Prostate gland (tissue), 2 donors: ENCODE measurements at places on chromosomes 5 and 9. TPM values are rescaled to one million over a fixed set of nuclear protein-coding genes. Genes with fewer than 3 reads are reported as not detected.
A peak's percentile ranks its signal among the peaks of the same experiment; 100 is the strongest.

CER1 gene
- not detected for total RNA-seq

SLC4A9 gene
- total RNA-seq, result not detected

DNA sequence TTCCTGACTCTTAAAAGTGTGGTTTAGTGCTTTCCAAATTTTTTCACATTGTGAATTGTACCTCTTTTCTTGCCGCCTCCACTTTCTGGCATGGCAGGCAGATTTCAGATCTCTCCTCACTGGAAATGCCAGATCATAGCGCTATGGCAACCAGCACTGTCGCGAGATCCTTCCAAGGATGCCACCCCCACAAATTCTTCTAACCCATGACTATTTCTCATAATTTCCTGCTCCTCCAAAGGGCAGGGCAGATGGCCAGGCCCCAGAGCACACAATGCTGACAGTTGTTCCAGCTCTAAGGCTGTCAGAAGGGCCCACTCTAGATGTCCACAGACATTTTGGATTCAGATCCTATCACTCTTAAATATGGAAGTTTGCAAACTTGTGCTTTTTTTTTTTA is 446.2 kb upstream of the RIOK2 start:
- H3K4me1 ChIP-seq, result no peaks in the 10 kb centered on the region
- H3K27me3 ChIP-seq, result no peaks in the 10 kb centered on the region
- no peak for DNase-seq
- no peaks in the 10 kb centered on the region for H3K36me3 ChIP-seq
- H3K27ac ChIP-seq, result no peak overlapping the region

DNA sequence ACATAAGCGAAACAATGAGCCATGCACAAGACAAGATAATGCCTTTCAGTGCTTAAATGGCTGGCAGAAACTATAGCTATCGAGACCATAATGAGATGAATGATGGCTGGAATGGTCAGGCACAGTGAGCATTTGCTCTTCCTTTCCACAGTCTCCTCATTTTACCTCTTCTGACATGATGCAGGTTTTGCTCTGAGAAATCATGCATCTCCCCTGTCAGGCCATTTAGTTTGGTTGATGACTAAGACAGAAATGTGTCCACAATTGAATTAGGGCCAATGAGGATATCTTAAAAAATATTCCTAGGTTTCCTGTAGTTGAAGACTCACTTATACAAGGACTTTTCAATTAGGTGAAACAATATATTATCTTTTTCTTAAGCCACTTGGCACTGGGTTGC is 475.1 kb downstream of the TMEM232 start:
- DNase-seq, result no peak
- H3K27me3 ChIP-seq, result no peaks in the 10 kb centered on the region
- no peaks in the 10 kb centered on the region for H3K36me3 ChIP-seq
- no peak overlapping the region for H3K4me3 ChIP-seq
- H3K4me1 ChIP-seq, result no peaks in the 10 kb centered on the region

DNA sequence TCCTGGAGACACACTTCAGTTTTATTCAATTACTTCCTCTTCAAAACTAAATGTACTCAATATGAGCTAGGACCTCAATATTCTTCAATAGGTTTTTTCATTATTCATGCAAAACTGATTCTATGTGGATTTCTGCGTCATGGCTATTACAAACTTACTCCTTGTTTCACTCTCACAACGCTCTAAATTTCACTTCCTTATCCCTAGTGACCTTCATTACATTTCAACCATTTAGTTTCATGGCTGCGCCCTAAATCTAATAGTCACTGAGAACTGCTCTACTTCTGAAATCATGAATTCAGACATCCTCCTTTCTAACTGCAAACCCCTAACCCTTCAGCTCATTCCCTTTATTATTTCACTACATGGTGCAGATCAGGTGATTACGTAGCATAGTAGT is 93.9 kb downstream of the SLC25A46 start:
- H3K4me1 ChIP-seq, result no peaks in the 10 kb centered on the region
- no peaks in the 10 kb centered on the region for H3K36me3 ChIP-seq
- H3K4me3 ChIP-seq, result no peak overlapping the region
- H3K27me3 ChIP-seq, result no peaks in the 10 kb centered on the region
- H3K27ac ChIP-seq, result no peak overlapping the region

DNA sequence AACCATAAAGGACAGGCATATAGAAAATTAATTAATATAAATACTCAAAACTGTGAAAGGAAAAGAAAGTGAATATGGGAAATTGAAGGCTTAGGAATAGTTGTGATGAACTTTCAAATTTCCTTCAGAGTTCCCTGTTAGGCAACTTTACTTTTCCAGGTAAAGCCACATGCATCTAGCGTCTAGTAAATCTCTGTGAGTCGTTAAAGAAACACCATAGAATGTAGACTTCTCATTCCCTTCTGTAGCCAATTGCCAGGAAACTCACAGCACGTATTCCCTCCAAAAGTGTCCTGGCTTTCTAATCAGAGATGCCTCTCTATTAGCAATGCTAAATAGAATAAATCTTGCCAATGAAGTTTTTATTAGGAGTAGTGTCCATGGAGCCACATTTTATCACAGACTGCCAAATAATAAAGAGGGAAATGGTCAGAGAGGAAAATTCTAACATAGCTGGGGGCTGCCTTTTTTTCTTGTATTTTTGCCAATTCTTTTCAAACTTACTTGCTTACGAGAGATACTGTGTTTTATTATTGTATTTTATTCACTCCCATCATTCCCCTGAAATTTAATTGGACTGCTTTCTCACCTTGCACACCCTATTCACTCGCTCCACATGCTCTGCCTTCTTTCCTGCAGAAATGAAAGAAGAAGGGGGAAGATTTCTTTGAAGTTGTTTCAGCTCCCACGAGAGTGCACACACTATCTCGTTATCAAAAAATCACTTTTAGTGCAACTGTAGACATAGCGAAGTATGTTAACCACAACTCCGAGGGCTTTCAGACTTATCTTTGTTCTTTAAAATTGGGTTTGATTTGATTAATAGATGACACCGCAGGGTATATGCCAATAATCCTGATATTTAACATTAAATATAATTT is 439.0 kb downstream of the CSNK1G3 start:
- H3K36me3 ChIP-seq, result no peaks in the 10 kb centered on the region
- H3K4me3 ChIP-seq, result no peak overlapping the region
- H3K4me1 ChIP-seq, result no peaks in the 10 kb centered on the region
- no peak for DNase-seq
- no peaks in the 10 kb centered on the region for H3K27me3 ChIP-seq
- H3K27ac ChIP-seq, result no peak overlapping the region

DNA sequence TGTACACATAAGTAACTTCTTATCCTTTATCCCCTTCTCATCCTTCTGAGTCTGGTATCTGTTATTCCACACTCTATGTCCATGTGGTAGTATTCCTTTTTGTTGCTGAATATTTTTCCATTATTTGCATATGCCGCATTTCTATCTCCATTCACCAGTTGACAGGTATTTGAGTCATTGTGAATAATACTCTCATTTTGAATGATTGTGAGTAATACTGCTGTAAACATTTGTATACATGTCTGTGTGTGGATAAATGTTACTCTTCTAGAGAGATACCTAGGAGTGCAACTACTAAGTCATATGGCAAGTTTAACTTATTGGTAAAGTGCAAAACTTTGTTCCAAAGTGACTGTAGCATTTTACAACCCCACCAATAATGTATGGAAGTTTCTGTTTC is 15.6 kb downstream of the RIC1 start:
- no peak overlapping the region for H3K4me3 ChIP-seq
- H3K36me3 ChIP-seq, result no peaks in the 10 kb centered on the region
- DNase-seq, result no peak
- no peaks in the 10 kb centered on the region for H3K27me3 ChIP-seq
- H3K27ac ChIP-seq, result no peak overlapping the region

DNA sequence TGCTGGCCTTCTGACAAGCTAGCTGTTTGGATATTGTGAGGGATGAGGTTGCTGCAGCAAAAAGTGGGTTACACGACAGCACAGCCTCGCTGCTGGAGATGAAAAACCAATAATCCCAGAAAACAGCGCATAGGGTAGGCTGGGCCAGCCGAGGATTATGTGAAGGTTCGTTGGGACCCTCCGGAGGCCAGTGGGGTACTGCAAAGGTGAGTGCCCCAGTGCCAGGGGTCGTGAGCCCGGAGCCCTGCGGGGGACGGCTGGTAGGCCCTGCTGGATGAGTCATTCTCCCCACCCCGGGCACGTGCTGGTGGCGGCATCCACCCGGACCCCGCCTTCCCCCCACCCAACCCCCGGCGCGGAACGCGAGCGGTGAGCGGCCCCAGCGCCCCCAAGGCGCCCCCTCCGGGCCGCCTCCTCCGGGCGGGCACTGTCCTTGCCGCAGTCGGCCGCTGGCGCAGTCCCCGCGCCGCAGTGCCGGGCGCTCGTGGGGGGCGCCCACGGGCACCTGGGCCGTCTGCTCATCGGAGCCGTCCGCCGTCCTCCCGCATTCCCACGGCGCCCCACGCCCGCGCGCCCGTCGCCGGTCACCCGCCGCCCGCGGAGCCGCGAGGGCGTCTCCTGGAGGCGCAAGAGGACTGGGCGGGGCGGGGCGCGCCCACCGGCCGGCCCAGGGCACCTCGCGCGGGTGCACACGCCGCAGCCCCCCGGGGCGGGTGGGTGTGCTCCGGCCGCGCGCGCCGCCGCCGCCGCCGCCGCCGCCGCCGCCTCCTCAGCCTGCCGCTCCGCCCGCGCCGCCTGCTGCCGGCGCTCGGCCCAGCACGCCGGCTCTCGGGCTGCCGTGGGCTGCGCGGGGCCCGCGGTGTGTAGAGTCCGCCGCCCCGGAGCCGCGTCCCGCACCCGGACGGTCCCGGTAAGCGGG is at the start of gene PHF24:
PHF24 (plus strand) TSS at position 794 of the 919 bp plus-strand sequence. CDS start 13,014 bp downstream, outside the sequence.
- H3K27ac ChIP-seq, result no peak within 1 kb of the TSS
- no peak for DNase-seq
- H3K4me1 ChIP-seq, result no peaks in the 10 kb centered on the region
- no peaks in the 10 kb centered on the region for H3K27me3 ChIP-seq
- H3K4me3 ChIP-seq, result peak within 1 kb of the TSS; percentile 36
- no peaks in the 10 kb centered on the region for H3K36me3 ChIP-seq

- no peak overlapping the region for H3K27ac ChIP-seq
- H3K4me1 ChIP-seq, result no peaks in the 10 kb centered on the region
- H3K4me3 ChIP-seq, result no peak overlapping the region
- H3K36me3 ChIP-seq, result no peaks in the 10 kb centered on the region
- no peaks in the 10 kb centered on the region for H3K27me3 ChIP-seq
Measured at GRCh38 chr9:5178126-5178805, 7.2 kb downstream of the INSL6 start.

DNA sequence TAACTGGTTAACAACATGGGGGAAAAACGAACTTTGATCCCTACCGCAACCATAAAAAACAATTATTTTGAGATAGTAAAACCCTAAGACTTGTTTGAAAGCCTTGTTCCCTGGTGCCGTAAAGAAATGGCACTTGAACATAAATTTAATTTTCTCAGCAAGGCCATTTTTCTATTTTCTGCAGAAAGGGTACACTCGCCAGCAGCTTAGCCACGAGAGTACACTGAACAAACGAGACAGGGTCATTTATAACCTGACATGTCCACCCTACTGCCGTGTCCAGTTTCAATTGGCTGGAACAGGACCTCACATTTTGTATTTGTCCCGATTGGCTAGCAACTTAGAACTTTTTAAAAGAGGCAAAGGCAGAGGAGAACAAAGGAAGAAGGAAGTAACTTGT is 26.8 kb downstream of the FBXW11 start:
- no peaks in the 10 kb centered on the region for H3K36me3 ChIP-seq
- H3K4me1 ChIP-seq, result no peaks in the 10 kb centered on the region
- H3K27ac ChIP-seq, result no peak overlapping the region
- DNase-seq, result no peak
- no peak overlapping the region for H3K4me3 ChIP-seq
- H3K27me3 ChIP-seq, result no peaks in the 10 kb centered on the region

DNA sequence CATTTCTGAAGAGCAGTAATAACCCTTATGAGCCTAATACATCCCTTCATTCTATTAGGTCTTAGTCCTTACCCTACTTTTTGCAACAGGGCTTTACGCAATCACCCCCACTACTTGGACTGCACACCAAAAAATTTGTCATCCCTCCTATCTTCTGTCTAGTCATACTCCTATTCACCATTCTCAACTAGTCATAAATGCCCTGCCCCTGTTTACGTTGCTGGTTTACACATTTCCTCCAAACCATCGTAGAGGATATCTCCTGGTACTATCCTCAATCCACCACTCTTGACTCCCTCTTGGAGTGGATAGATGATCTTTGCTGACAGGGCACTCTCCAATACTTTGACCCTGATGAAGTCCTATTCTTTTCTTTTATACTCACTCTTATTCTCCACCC is 98.2 kb upstream of the CCNG1 start:
- no peaks in the 10 kb centered on the region for H3K36me3 ChIP-seq
- no peaks in the 10 kb centered on the region for H3K27me3 ChIP-seq
- H3K4me3 ChIP-seq, result no peak overlapping the region
- H3K4me1 ChIP-seq, result no peaks in the 10 kb centered on the region
- H3K27ac ChIP-seq, result no peak overlapping the region

DNA sequence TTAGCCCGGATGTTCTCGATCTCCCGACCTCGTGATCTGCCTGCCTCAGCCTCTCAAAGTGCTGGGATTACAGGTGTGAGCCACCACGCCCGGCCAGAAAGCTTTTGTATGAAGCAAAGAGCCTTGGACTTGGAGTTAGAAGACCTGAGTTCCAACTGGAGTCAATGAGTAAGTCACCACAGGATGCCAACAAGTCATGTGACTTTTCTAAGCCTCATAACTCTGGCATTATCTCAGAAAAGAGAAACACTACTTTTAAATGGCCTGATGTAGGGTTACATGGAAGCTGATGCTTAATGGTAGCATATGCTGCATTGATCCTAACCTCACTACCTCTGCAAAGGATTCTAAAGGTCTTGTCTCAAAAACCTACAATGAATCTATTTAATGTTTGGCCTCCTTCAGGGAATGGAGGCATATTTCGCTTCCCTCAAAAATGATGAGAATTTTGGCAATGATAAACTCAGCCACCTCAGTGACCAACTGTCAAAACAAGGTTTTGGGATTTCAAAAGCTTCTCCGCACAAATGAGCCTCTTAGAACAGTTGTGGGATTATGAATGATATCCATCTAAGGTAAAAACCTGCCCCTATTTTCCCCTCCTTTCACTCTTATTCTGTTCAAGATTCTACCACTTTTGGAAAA is 236.8 kb downstream of the ACTL7B start:
- H3K4me3 ChIP-seq, result no peak overlapping the region
- no peak for DNase-seq
- H3K36me3 ChIP-seq, result no peaks in the 10 kb centered on the region
- no peaks in the 10 kb centered on the region for H3K4me1 ChIP-seq

GRCh38 chr5:132814503-132815294 is 1.6 kb downstream of the SOWAHA start:
- H3K36me3 ChIP-seq, result no peaks in the 10 kb centered on the region
- no peak for DNase-seq
- H3K27ac ChIP-seq, result peak overlapping the region; percentile 71
- H3K4me3 ChIP-seq, result peak overlapping the region; percentile 37
- H3K27me3 ChIP-seq, result no peaks in the 10 kb centered on the region
- peaks cover 2% of the 10 kb centered on the region for H3K4me1 ChIP-seq

DNA sequence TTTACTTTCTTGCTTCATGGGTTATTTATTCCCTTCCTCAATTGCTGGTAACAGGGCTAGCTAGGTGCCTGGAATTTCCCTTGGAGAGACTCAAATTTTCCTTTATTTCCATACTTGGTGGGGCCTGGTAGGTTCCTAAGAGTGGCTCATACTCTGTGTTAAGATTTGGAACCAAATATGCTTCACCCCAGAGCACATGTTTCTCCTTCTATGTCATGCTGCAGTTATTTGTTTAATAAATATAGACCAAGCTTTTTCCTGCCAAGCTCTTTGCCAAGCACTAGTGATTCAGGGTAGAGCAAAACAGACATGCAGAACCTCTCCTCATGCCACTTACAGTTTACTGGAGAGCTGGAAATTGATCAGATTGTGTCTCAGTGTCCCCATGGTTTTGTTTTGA is 290.3 kb upstream of the SGCD start:
- no peaks in the 10 kb centered on the region for H3K36me3 ChIP-seq
- no peaks in the 10 kb centered on the region for H3K27me3 ChIP-seq
- H3K4me3 ChIP-seq, result no peak overlapping the region
- no peaks in the 10 kb centered on the region for H3K4me1 ChIP-seq
- H3K27ac ChIP-seq, result no peak overlapping the region
